Renal cortical epithelial cell (primary cell): ENCODE measurements at places on chromosomes 11 and 22. TPM values are rescaled to one million over a fixed set of nuclear protein-coding genes. Genes with fewer than 3 reads are reported as not detected.

The RAB38 gene
- 10.7 and 12.3 TPM in 2 replicates for total RNA-seq

The OR5AK2 gene
- total RNA-seq, result not detected in 2 replicates

- no peak for DNase-seq
Observed at GRCh38 chr11:21398195-21398594, 728.8 kb downstream of the NELL1 start.

The LARGE1 gene
- 12.5 and 20.6 TPM in 2 replicates for total RNA-seq

The SAA4 gene
- 2.4 and 7.5 TPM in 2 replicates for total RNA-seq

DNA sequence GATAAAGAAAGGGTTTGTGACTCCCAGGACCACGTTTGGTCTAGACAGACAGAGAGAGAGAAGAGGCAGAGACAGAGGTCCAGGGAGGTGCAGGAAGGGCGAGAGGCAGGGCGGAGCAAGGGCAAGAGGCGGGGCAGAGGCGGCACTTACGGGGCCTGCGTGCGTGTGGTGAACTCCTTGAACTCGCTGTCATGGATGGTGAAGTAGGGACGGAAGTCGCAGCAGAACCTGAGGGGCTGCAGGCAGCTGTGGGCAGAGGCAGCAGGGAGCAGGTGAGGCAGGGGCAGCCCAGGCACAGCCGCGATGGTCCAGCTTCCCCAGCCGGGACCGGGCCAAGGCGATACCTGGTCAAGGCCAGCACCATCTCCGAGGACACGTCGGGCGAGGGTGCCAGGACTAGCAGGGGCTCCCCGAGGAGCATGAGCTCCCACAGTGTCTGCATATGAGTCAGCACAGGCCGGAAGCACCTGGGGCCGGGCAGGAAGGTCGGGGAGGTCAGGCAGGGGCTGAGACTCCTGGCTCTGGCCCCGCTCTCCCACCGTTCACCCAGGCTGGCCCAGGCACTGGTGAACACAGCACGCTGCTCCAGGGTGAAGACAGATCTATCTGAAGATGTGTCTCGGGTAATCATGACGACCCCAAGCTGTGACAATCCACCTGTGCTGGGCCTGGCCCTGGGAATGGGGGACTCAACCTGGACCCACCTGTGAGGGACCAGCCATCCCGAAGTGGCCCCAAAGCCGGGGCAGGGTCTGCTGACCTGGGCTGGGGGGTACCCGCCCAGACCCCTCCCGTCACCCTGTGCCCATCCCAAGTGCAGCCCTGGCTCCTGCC, 7.2 kb upstream of the PLXNB2 start:
- DNase-seq, result no peak

- DNase-seq, result no peak
Observed at GRCh38 chr11:24373516-24373915, 123.3 kb upstream of the LUZP2 start.
